ENCODE measurements at places on chromosomes 5 and 9.
A peak's percentile ranks its signal among the peaks of the same experiment; 100 is the strongest.

- no peak for DNase-seq
Observed at GRCh38 chr5:111676926-111677415, 80.0 kb downstream of the NREP start.

DNA sequence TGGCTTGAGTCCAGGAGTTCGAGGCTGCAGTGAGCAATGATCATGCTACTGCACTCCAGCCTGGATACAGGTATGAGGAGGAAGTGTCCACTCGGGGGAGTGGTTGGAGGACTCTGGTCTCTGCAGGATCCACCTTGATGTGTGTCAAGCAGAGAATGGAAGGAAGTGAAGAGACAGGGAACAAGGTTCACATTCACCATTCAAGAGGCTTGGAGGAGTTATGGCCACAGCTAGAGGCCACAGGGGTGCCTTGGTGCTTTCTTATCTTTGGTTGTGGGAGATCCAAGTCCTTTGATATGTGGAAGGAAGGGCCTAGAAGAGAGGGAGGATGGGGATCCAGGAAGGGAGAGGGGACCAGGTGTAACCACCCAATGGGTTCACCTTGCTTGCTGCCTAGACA, 5.4 kb upstream of the CERCAM start:
- DNase-seq = no peak

DNA sequence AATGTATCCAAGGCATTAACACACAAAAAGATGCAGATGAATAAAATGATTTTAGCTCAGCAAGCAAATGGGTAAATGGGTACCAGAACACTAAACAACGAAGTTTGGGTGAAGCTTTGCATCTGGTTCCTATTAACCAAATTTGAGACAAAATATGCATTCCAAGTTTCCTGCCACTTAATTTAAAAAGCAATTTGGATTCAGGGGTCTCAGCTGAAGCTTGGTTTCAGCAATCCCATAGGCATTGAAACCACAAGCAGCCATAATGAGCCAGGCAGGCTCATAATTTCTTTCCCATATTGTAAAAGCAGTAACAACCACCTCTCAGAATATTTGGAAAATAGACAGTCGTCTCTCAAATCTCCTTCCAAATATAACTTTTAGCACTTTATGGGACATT, 138.9 kb downstream of the NXNL2 start:
- DNase-seq = no peak

DNA sequence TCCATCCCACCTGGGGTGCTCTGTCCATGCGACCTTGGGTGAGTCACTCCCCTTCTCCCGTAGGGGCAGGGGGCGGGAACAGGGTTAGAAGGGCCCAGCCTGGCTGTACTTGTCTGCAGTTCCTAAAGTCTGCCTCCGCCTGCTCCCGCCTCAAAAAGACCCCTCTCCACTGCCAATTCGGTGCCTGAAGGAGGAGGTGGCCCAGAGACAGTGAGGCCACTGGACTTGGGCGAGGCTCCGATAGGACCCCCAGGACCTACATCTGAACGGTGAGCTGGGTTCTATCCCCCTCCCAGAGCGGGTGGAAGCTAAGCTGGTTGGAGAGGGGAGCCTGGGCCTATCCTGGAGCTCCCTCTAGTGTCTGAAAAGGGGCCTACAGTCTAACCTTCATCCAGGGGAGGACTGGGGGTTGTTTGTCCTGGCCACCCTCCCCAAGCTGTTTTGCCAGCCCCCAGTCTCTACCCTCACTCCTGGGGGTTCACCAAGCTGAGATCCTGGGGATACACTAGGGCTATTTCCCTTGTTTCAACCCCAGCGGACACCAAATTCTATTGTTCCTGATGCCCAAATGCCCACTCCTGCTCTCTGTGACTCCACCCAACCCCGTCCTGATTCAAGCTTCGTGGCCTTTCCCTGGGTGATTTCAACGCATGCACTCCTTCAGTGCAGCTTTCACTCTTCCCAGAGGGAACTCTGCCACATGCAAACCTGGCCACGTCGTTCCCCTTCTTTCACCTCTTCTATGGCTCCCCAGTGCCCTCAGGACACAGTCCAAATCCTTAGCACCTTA, 6.1 kb upstream of the CRB2 start:
- peak; percentile 16 for DNase-seq

DNA sequence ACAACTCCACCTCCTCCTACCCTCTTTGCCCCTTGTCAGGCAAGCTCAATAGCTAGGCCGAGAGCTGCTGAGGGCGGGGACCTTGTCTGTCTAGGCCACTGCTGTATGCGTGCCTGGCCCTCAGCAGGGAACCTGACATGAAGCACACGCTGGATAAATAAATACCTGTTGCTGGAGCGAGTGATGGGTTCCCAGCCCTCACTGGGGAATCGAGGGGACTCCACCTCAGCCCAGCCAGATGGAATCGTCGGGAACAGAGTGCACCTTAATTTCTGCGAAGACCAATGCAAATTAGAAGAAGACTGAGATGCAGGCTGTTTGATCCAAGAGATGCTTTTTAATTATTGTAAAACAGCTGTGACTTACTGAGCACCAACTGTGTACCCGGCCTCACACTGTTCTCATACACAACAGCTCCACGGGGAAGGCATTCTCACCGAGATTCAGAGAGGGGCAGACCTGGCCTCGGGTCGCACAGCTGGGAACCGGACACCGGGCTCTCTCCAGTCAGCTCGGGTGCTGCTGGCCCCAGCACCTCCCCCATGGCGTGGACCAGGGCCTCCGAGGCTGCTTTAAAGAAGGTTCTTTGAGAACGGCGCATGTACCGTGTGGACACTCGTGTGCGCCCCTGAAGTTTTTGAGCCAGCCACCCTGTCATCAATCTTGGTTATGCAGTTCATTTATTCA, 109.7 kb upstream of the IER5L start:
- no peak for DNase-seq

GRCh38 chr9:99955606-99956005, 49.2 kb downstream of the STX17 start:
- no peak for DNase-seq
